ENCODE measurements at places on chromosomes 1 and 21.

- DNase-seq = no peak
Measured at GRCh38 chr1:101137144-101138126, 99.4 kb upstream of the S1PR1 start.

- no peak for DNase-seq
Measured at GRCh38 chr1:225769687-225770086, 7.9 kb upstream of the SRP9 start.

DNA sequence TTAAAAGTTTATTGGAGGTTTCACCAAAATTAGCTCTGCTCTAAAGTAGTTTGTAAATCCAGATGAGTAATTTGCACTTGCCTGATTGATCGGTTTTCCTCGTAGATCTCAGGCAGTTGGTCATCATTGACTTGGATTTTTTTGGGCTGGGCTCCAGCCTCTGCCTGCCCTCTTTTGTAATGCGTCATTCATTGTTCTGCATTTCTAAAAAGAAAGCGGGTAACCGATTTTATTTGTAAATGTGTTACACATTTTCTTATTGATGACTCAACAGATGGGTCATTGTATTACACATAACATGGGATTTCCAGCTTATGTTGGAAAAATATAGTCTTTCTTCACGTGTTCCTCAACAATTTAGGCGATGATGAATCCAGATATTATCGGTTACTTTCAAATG is 5.5 kb downstream of the ETS2 start:
- no peak for DNase-seq

DNA sequence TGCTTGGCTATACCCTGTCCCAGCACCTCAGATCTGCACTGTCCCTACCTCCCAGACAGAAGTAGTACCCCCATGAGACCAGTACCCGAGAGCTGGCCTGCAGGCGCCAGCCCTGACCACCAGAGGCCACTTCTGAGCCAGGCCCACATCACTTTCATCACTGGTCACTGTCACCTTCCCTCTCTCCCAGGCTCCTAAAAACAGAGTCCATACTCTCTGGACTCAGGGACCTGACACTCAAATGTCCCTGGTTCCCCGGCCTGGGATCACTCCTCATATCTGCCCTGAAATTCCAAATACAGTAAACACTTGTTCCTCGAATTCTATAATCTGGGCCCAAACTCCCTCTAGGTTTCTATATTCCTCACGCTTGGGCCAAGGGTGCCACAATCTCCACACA is 18.7 kb downstream of the TMEM53 start:
- no peak for DNase-seq

GRCh38 chr1:29806646-29807319 is 570.5 kb downstream of the PTPRU start:
- no peak for DNase-seq

DNA sequence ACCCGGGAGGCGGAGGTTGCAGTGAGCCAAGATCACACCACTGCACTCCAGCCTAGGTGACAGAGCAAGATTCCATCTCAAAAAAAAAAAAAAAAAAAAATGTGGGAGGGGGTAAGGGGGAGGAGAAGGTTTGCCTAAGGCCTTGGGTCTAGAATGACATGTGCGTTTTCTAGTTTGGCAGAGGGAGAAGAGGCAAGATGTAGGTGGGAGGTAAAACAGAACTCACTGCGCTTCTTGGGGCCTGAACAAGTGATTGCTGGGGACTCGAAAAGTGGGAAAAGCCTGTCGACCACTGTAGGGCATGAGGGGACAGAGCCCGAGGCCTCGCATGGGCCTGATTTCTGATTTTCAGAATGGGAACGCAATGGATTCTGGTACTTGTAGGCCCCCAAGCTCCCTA is 19.9 kb downstream of the RUNX3 start:
- DNase-seq = no peak

DNA sequence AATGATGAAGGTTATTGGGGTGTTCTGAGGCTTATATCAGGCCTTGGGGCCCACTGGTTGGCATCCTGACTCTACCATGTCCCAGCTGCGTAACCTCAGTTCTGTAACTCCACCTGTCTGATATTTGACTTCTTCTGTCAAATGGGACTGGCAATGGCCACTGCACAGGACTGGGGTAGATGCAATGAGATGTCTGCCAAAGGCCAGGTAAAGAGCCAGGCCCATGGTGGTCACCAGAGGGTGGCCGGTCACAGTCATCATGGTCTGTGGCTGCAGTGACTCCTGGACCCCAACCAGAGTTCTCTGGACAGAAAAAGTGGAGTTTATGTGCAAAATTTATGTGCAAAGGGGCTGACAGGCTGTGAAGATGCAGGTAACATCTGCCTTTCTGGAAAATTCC is 173.3 kb downstream of the PTPRU start:
- no peak for DNase-seq

DNA sequence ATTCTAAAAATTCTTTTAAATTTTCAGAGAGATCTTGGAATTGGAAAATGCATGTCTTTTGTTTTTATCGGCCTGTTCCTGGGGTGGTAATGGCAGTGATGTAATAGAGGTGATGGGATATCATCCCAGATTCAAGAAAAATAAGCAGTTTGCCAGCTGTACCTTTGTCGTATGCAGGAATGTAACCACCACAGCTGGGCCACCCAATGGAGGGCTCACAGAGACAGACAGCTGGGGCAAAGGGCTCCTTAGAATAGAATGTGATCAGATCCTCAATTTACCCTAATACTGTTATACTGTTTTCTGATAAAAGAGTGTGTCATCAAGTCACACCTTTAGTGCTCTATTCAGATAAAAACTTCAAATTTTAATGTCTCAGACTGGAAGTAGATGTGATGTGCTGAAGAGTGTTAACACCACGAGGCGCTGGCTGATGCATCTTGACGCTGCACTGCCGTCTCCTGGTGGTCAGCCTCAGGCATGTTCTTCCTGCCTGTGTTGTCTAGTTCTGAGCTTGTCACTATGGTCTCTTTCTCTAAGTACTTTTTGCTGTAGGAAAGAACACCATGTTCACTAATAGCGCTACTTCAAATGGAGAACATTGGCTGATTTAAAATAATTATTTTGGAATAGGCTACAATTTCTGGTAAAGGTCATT is 78.8 kb downstream of the C1orf21 start:
- DNase-seq = no peak

DNA sequence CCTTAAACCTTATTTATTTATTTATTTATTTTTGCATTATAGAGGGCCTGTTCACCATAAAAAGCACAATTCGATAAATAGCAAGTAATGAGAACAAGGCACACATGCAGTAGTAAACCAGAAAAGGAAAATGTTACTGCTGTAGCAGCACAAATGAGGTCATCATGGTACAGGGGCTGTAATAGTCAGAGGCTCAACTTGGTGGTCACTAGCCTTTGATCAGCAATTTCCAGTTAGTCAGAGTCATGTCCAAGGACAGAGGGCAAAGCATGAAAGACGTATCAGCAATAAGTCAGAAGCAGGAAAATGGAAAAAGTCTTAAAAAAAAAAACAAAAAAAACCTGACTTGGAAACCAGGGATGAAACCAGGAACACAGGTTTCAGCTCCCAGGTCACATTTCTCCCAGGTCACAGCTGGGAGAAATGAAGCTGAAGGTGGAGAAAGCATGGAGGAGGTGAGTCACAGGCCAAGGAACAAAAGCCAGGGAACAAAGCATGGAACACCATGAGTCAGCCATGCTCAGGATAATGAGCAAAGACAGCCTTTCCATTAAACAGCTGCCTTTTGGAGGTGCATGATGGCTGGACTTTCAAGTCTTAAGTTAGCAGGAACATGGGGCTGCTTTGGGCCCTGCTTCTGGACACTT is 556.3 kb downstream of the LTN1 start:
- DNase-seq = no peak

DNA sequence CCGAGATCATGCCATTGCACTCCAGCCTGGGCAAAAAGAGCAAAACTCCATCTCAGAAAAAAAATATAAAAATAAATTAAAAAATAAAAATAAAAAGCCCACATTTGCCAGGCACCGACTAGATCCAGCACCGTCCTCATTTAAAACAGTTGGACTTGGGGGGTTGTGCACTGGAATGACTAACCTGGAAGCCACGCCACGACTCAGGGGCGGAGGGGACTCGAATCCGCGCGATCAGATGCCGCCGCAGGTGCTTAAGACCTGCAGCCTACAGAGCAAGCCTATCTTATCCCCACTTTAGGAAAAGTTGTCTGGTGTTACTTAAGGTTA is 38.5 kb downstream of the ZBTB8OS start:
- no peak for DNase-seq

- no peak for DNase-seq
Measured at GRCh38 chr1:89199525-89200031, 836 bp upstream of the GBP4 start.

GRCh38 chr21:35438643-35439404 is 389.7 kb upstream of the RUNX1 start:
- no peak for DNase-seq

- no peak for DNase-seq
Measured at GRCh38 chr1:119554183-119554582, 47.2 kb downstream of the HSD3B1 start.

DNA sequence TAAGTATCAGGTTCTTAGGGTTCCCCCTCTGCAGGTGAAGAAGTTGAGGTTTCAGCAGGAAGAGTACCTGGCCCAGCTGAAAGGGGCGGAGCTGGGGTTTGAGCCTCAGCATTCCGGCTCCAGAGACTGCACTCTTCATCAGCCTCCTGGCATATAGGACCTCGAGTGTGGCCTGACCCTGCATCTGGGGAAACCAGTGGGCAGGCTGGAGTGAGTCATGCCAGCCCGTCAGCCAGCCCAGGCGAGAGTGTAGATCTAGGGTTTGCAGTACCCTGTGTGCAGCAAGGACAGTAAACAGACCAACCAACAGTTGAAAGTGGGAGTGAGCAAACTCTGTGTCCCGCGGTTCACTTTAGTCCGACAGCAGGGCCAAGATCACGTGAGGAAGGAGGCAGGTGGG is 14.1 kb downstream of the MFSD2A start:
- DNase-seq = no peak

- DNase-seq = no peak
Measured at GRCh38 chr1:26597629-26598039, 68.1 kb downstream of the RPS6KA1 start.

DNA sequence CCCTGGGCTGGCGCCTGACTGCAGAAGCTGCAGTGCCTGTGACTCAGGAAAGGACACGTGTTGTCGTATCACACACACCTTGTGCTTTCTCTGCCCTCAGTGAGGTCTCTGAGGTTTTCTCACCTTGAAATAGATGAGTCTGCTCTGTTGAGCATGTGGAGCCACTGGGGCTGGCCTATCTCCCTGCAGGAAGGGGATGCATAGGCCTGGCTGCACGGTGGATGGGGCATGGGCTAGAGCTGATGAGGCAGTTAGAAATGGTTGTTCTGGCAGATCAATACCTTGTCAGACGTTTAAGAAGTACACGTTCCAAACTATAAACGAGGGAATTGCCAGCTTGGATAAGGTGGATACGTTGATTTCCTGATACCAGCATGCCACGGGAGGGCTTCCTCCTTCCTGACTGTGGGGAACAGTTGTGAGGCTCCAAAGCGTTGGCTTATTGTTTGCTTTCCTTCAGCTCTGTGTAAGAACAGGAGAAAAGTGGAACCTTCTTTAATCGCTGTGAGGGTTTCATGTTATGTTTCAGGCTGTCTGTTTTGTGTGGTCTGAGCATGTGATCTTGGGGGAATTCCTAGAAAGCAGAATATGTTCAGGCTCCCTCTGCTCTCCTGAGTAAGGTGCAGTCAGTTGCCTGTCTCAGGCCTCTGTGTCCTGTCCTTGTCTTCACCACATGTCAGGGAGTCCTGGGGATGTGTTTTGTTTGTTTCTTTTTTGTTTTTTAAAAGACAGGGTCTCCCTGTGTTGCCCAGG is 44.8 kb downstream of the PCNT start:
- peak; percentile 29 for DNase-seq

DNA sequence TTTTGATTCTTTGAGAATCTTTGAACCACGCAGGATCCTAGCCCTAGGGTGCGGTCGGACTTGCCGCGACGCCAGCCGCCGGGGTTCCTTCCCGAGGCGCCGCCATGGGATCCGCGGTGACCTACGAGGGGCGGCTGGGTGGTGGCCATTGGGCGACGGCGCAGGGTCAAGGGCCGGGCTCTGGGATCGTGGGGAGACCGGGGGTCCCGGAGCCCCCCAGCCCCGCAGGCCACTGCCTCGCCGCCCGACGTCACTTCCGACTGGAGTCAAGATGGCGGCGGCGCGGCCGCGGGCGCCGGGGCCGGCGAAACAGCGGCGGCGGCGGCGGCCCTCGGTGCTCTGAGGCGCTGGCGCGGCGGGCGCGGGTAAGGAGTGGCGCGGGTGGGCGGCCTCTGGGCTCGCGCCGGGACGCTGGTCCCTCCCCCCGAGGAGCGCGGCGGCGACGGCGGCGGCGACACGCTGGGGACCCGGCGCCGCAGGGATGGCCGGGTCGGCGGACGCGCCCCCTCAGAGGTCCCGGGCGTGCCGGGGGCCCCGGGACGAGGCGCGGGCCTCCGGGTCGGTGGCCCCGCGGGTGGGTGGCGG is at the start of gene PRDM2:
Gene PRDM2, plus strand, starts transcription at position 253 of the 585 bp plus-strand sequence. CDS start 15,418 bp downstream, outside the sequence.
- DNase-seq = peak; percentile 50

GRCh38 chr1:43962324-43962723 is 7.5 kb upstream of the DPH2 start:
- no peak for DNase-seq

- DNase-seq = no peak
Measured at GRCh38 chr1:44460107-44460882, 55.2 kb downstream of the RNF220 start.

- DNase-seq = no peak
Measured at GRCh38 chr1:93328809-93329760, 16.6 kb upstream of the DR1 start.

DNA sequence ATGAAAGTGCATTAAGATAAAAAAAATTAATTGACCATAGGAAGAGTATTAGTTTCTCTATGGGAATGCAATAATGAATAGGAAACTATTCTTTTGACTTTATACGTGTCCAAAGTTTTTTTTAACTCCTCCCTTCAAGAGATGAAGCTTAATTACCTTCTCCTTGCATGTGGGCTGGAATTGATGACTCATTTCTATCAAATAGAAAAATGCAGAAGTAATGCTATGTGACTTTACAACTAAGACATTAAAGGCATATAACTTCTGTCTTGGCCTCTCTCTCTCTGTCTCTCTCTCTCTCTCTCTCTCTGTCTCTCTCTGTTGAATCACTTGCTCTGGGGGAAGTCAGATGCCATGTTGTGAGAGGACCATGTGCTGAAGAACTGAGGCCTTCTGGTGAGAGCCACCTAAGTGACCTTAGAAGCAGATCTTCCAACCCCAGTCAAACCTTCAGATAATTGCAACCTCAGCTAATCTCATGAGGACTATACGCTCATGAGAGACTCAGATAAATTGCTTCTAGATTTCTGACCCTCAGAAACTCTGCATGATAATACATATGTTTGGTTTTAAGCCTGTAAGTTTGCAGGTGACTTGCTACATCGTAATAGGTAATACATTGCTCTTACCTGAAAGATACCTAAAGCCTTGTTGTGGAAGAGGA is 414.2 kb downstream of the KCNT2 start:
- DNase-seq = no peak

- DNase-seq = no peak
Measured at GRCh38 chr1:96338622-96339021, 383.0 kb upstream of the PTBP2 start.

DNA sequence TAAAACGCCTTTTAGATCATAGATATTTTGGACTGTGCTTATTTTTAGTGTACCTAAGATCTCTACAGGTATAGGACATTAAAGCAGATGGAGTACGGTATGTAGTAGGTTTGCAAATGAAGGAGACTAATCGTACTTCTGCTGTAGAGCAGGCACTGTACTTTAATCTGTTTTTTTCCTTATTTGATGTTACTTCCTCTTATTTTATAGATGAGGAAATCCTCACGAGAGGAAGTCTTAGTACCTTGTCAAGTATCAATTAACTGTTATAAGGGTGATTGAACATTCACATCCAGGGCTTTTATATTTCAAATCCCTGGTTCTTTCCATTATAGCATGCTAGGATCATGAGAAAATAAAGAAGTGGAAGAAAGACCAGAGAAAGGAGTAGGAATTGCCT is 41.1 kb downstream of the CACHD1 start:
- DNase-seq = no peak

Data from stimulated activated CD8-positive, alpha-beta memory T cell treated with anti-CD3 and anti-CD28 coated beads, Interleukin-15, amount 100 ng/mL, for 48 hours (primary cell).